ENCODE measurements at places on chromosomes 5 and 9.
A peak's percentile ranks its signal among the peaks of the same experiment; 100 is the strongest.

GRCh38 chr5:145247745-145248040 lies 587.4 kb downstream of the PRELID2 start:
- DNase-seq: no peak

- no peak for DNase-seq
These were observed 135.5 kb downstream of the RAB3C start for GRCh38 chr5:58718269-58718978.

DNA sequence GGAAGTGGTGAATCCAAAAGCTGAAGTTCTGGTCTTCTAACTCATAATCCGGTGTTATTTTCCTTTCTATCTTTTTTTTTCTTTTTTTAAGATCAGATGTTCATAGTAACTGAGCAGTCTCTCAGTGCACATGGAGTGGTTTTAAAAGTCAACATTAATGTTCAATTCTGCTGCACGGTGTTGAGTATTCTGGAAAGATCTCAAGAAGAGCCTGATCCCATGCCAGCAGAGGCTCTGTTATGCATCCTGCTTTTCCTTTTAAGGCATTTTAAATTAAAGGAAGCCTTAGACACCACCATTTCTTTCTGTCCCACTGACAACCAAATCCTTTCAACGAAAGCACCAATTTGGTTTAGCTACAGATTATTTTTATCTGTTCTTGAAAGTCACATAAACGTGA lies 33.4 kb downstream of the SEMA5A start:
- DNase-seq: no peak

GRCh38 chr5:155919126-155919525 lies 407.8 kb upstream of the SGCD start:
- DNase-seq: no peak

DNA sequence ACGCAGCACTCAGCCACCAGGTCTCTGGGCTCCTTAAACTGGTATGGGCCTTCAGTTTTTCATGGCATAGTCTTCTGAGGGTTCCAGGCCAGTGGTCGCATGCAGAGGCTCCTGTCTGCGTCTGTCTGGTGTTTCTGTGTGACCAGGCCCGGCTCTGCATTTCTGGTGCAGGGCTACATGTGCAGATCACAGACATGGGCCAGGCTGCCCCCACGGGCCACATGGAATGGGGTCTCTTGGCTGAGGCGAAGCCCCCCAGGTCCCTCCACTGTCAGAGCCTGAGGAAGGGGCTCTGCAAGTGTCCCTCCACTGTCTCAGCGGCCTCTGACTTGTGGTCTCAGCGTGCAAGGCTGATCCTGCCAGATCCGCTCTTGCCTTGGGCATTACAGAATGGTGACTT lies 15.6 kb upstream of the CARD19 start:
- no peak for DNase-seq

GRCh38 chr5:141713616-141714309 lies 31.7 kb upstream of the ARAP3 start:
- no peak for DNase-seq

DNA sequence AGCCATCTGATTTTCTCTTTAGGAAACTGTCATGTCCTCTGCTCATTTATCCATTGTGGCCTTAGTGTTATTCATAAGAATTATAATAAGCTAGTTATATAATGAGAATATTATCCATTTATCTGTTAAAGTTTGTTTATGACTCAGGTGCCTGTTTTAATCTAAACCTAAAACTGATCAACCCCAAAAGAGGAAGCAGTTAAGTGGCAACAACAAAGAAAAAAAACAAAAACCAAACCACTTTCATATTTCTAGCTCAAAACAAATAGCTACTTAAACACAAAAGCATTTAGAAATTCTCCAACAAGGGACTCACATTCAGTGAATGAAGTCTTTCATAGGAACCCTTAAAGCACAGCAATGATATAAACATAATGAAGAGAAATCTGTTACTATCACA lies 116.4 kb downstream of the APBA1 start:
- DNase-seq: no peak

DNA sequence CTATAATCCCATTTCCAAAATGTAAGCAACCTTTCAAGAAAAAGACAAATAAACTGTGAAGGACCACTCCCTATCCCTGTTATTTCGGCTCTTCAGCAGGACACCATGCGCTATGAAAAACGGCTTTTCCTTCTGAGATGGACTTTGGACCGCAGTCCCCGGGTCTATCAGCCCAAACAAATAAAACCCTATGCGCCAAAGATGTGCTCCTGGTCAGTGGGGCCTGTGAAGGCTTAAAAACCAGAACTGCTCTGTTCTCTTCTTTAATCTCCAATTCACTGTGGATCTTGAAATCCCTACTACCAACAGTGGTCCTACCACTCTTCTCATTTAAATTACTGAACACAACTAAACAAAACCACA lies 33.3 kb downstream of the RAPGEF1 start:
- DNase-seq: no peak

- no peak for DNase-seq
These were observed 30.0 kb upstream of the TBC1D2 start for GRCh38 chr9:98285446-98285845.

GRCh38 chr9:107378006-107378405 lies 94.9 kb downstream of the RAD23B start:
- DNase-seq: no peak

DNA sequence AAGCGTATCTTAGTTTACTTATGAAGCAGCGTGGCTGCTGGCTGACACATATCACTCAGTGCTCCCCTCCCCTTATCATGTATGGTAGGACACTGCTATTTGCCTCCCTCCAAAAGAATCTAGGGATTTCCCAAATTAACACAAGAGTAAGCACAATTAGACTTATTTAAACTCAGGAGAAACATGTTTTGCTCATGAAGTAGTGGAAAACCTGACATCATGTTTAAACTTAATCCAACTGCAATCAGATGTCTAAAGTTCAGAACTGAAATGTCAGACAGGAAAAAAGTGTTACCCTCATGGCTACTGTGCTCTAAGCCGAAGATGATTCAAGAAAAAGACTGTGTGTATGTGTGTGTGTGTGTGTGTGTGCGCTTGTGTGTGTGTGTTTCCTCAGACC lies 324.1 kb upstream of the TNC start:
- no peak for DNase-seq

GRCh38 chr5:137622850-137623249 lies 113.0 kb downstream of the KLHL3 start:
- DNase-seq: no peak

DNA sequence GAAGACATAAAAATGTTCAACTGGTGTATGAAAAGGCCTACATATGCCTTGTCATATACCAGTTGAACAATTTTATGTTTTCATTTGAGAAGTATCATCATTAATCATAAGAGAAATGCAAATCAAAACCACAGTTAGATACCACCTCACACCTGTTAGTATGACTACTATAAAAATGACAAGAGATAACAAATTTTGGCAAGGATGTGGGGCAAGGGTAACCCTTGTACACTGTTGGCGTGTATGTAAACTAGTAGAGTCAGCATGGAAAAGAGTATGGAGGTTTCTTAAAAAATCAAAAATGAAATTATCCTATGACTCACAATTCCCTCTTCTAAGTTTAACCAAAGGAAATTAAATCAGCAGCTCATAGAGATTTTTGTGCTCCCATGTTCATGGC lies 250.4 kb upstream of the ST8SIA4 start:
- DNase-seq: no peak

- DNase-seq: no peak
These were observed 289.9 kb upstream of the TUT7 start for GRCh38 chr9:86643946-86644674.

GRCh38 chr5:132065351-132065937 lies 5.0 kb downstream of the IL3 start:
- DNase-seq: no peak

DNA sequence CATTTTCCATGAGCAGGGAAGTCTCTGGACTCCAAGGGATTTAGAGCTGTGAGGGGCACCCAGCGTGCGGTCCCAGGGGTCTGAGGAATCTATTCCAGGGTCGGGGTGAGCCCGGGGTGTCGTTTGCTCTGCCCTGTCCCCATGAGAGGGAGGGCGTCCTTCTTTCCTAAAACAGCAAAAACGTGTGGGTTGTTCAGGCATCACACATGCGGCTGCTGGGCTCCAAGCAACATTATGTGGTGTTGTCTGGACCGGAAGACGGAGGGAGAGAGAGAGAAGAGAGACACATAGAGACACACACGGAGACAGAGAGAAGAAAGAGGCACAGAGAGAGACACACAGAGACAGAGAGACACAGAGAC lies 42.7 kb upstream of the COL5A1 start:
- DNase-seq: no peak

GRCh38 chr5:95390812-95391492 lies at the start of gene FAM81B:
TSS of gene FAM81B (plus strand) at chr5:95391366. CDS start at chr5:95391390, 24 bp downstream.
- DNase-seq: no peak

GRCh38 chr5:76269259-76269931 lies 133.7 kb upstream of the IQGAP2 start:
- DNase-seq: no peak

GRCh38 chr9:129783516-129784361 lies 19.2 kb upstream of the TOR1B start:
- DNase-seq: peak; percentile 19

- no peak for DNase-seq
These were observed 159.8 kb downstream of the PAX5 start for GRCh38 chr9:36874261-36874660.

Data from T-helper 1 cell (primary cell).